Stimulated activated CD4-positive, alpha-beta T cell treated with anti-CD3 and anti-CD28 coated beads, Interleukin-4, amount 100 ng/mL, for 24 hours (primary cell): ENCODE measurements at places on chromosomes 1 and 21.

DNA sequence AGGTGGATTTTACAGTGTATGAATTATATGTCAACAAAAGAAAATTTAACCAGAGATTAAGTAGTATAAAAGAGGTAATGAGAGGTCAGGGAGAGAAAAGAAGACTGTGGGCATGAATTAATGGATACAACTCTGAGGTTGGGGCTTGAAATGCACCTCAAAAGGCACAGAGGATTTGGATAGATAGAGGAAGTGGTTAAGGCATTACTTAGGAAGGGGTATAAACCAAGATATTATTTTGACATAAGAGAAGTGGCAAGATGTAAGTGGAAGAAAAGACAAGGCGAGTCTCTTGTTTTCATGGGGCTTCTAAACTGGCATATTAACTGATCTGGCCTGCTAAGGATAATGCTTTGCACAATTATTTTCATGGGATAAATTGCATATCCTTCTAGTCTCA, 34.1 kb downstream of the RAP1A start:
- no peak for DNase-seq

- DNase-seq: no peak
These were observed 23.5 kb downstream of the MIA3 start for GRCh38 chr1:222641269-222641948.

DNA sequence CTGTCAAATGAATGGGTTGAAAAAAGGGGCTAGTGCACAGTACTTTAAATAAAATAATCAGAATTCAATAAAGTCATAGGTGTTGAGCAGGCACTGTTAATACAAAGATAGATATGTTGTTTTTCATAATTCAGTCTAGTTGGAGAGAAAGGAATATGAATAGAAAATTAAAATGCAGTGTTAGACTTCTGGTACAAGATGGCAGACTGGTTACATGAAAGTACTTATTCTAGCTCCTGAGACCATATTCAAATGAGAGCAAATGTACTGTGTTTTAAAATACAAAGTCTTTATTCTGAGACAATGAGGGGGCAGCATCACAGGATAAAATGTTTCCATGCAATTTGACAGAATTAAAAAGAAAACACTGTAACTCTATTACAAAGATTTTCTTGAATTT, 542.1 kb downstream of the COL11A1 start:
- DNase-seq: no peak

DNA sequence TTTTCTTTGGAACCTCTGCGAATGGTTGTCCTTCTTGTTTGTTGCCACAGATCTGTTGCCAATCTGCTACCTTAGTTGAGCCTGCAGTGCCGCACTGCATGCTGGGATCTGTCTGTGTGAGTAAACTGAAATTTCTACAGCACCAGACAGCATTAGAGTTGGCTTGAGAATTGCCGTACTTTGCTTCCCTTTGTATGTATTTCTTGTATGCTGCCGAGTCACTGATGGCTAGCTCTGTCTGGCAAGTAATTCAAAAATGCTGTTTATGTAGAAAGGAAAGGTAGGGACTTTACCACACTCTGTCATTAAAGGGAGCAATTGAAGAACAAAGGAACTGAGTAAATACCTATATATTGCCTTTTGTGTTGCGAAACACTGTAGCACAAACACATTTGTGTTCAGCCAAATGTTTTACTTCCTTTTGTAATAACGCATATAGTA, 857.4 kb downstream of the USP25 start:
- no peak for DNase-seq

DNA sequence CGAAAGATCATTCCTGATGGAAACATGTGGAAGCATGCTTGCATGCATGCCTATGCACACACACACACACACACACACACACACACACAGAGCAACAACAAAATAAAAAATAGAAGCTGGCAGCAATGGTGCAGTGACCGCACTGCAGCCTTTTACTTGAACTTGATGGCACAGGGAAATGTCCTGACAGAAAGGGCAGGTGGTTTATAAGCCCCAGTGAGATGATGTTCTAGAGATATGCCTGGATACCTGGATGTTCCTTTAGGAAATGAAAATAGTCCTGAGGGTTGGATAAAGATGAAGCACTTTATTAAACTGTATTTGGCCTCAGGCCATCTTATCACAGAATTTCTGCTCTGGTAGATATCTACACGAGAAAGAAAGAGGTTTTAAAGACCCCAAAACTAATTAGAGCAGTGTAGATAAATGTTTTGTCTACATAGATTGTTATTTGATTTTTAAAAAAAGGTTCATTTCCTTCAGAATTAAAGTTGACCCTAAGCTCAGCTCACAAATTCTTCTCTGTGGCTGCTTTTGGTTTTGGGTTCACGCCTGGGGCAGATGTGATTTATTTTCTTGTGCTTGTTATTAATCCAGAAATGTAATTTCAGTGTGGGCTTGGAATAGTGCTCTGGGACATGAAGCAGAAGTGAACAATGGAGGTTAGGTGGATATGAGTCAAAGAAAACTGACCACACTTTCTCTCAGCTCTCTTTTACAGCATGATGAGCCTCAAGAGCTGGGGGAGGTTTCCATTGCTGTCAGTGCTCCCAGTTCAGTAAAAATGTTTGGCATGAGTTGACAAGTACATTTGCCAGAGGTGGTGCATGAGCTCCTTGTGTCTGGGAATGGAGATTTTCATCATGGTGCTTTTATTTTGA, 22.9 kb downstream of the ADAM30 start:
- DNase-seq: no peak

- DNase-seq: no peak
These were observed 694.1 kb downstream of the USP25 start for GRCh38 chr21:16423921-16424320.

GRCh38 chr1:19091196-19091953, 118.7 kb downstream of the UBR4 start:
- DNase-seq: no peak

GRCh38 chr21:42780617-42781016, 98.7 kb downstream of the WDR4 start:
- no peak for DNase-seq
